Renal pelvis (tissue), 12 donors: ENCODE measurements at places on chromosomes 1 and 21.

GRCh38 chr21:21612466-21612865 is 614.3 kb downstream of the NCAM2 start:
- DNase-seq: no peak

DNA sequence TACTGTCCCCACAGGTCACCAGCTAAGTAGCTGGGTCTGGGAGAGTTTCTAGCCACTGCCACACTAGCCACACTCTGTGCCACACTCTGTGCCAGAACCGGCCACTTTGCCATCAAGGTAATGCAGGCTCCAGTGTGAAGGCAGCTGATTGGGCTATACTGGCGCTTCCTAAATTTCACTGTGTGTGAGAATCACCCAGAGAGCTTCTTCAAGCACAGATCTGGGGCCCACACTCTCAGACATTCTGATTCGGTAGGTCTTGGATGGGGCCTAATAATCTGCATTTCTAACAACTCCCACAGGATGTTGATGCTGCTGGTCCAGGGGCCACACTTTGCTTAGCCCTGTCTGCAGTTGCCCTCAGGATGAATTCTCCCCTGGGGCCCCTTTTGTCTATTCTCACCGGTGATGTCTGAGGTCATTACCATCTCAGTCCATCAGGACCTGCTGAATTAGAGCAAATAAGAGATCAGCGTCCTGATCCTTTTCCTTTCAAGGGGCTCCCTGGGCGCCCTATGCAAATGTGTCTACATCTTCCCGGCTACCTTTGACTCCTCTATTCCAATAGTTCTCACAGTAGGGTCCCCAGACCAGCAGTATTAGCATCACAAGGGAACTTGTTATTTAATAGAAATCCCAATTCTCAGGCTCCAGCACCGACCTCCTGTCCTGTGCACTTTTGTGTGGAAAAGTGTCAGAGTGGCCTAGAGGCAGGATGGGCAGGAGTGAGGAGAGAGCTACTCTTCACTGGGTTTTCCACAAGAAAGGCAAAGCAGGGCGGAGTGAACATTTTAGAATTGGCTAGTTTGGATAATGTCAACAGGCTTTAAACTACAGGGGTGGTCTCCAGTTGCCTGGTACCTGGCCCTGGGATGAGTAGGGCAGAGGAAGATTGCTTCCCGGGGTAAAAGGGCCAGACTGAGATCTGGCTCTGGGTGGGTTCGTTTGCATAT is 24.7 kb upstream of the LRRN2 start:
- DNase-seq: no peak

DNA sequence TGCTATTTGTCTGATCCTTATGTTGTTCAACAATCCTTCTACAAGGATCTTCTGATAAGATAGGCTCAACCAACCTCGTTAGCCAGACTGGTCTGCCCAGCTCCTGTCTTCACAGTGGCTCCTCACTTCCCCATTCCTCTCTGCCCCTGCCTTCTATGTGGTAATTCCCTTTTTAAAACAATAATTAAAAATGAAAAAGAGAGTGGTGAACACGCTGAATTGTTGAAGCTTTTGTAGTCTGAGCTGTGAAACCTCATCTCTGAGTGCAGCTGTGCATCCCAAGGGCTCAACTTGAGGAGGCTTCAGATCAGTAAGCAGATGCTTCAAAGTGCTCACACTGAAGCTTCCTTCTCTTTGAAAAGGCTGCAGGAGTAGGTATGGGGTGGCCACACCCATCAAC is 70.7 kb upstream of the JUN start:
- DNase-seq: no peak

- DNase-seq: no peak
These were observed 65.8 kb downstream of the S100B start for GRCh38 chr21:46538851-46539666.

DNA sequence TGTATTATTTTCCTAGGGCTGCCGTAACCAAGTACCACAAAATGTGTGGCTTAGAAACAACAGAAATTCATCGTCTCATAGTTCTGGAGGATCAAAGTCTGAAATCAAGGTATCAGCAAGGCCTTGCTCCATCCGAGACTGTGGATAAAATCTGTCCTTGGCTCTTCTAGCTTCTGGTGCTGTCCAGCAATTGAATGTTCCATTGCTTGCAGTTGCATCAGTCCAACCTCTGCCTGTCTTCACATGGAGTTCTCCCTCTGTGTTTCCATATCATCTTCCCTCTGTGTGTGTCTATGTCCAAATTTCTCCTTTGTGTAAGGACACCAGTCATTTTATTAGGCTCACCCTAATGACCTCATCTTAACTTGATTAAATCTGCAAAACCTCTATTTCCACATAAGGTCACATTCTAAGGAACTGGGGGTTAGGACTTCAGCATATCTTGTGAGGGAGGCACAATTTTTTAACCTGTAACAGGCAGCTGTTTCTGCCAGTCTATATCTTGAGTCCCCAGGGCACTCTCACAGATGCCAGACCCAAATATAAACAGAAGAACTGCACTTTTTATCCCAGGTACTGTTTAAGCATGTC is 84.2 kb downstream of the ERG start:
- DNase-seq: no peak
